NCI-H446 treated with DMSO at 0.1 percent for 48 hours (cell line): ENCODE measurements at places on chromosomes 5 and 9.

GRCh38 chr9:88651682-88652633 lies 117.0 kb downstream of the NXNL2 start:
- DNase-seq: no peak

GRCh38 chr5:137741718-137742117 lies 5.8 kb upstream of the KLHL3 start:
- no peak for DNase-seq

DNA sequence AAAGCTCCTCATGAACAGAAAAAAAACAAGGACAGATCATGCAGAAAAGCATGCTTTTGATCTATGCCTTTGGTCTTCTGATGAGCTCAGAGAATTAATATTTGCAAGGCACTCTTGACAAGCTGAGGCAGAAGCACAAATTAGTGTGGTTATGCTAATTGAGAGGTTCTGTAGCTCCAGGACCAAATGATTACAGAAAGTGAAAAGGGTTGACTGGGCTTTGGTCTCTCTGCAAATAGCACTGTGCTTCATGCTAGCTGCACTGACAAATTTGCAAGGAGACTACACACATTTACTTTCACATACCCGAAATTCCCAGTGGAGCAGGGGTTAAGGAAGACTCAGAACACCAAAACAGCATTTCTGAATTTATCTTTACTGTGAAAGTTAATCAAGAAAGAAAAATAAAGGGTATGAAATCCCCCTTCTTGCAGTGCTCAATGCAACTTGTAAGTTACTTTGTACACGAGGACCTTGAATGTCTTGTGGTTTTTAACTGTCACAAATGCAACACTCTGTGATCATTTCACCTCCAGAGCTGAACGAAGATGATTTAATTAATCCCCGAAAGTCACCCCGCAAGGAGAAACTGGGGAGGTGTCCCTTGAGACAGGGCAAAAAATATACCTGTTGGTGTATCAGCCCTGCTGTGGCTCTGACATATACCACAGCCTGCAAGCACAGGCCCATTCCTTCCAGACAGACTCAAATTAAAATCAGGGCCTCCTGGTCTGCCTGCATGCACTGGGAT lies 11.9 kb downstream of the RAPGEF1 start:
- no peak for DNase-seq

DNA sequence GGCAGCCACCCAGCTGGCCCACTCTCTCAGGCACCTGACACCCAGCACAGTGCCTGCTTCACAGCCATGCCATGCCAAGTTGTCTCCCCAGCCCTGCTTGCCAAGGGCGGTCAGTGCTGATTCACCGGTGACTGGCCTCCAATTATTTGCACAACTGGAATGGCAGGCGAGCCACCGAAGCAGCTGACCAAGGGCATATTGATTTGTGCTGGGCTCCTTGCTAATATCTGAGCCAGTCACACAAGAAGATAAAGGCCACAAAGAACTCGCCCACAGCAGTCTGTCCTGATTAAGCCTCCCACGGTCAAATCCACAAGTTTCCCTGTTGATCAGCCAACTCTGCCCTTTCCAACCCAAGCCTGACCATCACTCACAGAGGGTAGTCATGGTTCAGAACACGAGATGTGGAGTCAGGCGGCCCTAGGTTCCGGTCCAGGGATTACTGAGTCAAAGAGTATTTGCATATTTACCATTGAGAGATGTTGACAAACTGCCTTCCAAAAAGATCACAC lies 6.4 kb upstream of the EEIG1 start:
- no peak for DNase-seq

DNA sequence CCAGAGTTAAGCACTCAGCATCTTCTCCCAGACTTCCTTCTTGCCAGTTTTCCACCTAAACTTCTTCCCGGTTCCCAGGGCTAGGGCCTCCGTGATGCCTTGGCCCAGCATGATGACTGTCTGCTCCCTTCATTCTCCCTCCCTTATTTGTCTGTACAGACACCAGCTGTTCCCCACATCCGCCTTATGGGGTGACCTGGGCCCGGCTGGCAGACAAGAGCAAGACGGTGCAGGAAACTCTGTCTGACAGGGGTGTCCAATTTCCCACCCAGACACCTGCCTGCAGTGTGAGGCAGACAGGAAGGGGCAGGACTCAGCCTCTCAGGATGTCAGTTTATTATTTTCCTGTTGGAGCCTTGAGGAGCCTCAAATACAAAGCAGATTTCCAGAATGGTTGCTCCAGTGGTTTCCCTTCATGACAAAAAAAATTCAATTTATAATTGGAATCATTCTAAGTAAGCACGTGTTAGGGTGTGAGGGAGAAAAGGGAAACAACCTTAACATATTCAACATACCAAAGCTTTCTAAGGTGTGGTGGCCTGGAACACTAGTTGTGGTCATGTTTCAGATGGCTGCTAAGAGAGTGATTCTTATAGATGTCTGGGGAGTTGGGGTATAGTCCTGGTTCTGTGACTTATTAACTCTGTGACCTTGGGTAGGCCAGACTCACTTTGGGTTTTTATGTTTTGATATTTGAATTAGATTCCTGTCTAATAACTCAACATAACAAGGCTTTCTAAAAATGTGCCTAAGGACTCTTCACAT lies 234.5 kb downstream of the PAPPA start:
- DNase-seq: no peak

- no peak for DNase-seq
Observed at GRCh38 chr9:75233011-75233410, 144.7 kb downstream of the OSTF1 start.

GRCh38 chr9:94150279-94150828 lies 66.1 kb downstream of the PTPDC1 start:
- no peak for DNase-seq

DNA sequence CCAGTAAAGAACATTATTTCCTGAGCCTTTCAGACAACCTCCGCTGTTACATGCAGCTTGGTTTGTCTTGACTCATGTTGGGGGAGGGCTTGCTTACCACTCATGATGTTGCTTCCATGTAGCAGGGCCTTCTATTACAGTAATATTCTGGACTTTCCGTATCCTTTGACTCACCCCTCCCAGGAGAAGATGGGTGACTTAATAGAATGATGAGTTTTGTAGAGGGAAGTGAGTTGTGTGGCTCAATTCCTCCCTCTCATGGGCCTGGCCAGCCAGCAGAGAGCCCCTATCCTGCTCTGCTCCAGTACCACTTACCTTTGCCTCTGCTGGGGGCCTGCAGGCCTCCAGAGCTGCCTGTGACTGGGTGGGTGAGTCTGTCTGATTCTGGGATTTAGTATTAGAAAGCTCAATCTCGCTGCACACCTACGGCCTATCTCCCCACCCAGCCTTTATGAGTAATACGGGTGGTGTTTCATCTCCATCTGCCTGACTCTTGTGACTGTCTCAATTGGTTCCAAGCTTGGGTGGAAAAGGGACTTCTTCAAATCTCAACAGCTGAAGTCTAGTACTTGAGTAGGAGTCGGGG lies 52.6 kb upstream of the KLF9 start:
- DNase-seq: no peak

DNA sequence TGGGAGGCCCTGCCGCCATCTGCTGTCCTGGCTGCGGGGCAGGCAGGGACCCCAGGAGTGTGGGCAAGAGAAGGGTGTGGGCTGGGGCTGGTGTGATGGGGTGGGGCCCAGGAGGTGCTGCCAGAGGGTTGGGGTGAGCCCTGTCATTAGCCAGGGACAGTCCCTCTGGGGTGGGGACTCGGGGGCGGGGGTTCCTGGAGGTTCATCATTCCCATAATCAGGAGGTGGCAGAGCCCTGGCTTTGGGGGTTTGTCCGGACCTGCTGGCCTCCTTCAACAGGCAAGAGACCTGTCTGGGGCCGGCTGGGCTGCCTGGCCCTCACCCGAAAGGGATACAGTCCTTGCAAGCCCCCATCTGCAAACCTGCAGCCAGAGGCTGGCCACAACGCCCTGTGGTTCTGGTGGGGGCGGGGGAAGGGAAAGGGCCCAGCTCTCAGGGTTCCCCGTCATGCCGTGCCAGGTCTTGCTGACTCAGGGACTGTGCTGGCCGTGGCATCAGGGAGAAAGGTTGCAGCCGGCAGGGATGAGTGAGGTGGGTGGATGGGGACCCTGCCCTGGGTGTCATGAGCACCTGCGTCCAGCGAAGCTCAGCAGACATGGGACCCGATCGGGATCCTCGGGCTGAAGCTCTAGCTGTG lies 65.2 kb downstream of the MRPL36 start:
- DNase-seq: no peak

DNA sequence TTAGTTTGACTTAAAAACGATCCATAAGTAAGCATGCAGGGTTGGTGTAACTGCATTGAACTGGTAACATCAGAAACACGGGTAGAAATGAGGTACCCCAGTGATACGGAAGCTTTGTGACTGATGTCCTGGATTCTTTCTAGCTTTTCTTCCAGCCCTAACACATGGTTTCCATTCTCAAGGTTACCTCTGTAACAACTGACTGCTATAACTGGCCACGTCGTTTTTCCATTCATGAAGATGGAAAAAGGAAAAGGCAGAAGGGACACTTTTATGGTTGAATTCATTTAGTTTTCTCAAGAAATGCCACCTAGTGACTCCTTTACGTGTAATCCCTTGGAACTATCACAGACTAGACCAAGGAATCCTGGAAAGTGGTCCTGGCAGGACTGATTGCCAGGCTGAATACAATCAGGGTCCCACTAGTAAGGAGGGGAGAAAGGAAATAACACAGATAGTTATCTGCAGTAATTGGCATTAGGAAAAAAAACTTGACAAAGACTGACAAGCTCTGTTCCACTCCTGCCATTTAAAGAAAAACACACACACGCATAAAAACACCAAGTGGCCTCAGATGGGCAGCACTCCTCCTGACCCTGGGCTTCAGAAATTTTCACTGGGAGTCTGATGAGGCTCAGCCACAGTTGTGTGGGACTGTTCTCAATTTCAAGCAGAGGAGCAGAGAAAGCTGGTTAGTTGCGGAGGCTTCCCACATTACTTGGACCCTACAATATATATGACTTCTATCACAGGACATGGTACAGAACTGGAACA lies 77.5 kb upstream of the ZNF169 start:
- no peak for DNase-seq

DNA sequence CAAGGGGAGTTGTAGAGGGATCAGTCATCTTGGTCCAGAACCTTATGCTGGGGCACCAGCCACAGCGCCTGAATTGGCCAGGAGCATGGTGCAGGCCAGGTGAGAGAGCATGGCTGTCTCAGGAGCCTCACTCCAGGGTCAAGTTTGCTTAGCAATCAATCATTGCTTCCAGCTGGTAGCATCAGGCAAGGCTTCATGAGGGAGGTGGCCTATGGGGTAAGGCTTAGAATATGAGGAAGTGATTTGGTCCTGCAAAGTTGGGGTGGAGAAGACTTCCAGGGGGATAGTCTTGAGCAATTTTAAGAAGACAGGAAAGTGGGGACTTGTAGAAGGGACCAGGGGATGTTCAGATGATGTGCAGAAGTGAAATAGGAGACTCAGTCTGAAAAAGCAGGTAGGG lies 53.9 kb upstream of the PITX1 start:
- DNase-seq: no peak

GRCh38 chr5:168914491-168914890 lies 335.3 kb upstream of the PANK3 start:
- DNase-seq: no peak

- no peak for DNase-seq
Observed at GRCh38 chr5:80225189-80225933, 30.5 kb downstream of the SERINC5 start.

DNA sequence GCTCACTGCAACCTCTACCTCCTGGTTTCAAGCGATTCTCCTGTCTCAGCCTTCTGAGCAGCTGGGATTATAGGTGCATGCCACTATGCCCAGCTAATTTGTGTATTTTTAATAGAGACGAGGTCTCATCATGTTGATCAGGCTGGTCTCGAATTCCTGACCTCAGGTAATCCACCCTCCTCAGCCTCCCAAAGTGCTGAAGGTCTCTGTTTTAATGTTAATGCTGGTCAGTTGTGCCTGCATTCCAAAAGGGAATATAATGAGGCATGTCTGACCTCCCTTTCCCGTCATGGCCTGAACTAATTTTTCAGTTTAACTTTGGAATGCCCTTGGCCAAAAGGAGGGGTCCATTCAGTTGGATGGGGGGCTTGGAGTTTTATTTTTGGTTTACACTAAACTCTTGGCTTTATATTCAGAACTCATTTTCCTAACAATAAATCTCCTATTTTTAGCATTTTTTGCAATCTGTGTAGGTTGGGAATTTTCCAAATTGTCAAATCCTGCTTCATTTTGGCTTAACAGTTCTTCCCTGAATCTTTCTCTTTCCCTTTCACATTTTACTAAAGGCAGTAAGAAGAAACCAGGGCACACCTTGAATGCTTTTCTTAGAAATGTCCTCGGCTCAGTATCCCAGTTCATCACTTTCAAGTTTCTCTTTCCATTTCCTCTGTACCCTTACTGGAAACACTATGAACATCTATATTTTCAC lies 1175.5 kb downstream of the MAT2B start:
- no peak for DNase-seq
